Stimulated activated CD4-positive, alpha-beta T cell treated with anti-CD3 and anti-CD28 coated beads, Interleukin-12 subunit alpha, Interleukin-12 subunit beta, amount 100 ng/mL, for 24 hours (primary cell): ENCODE measurements at places on chromosomes 3 and 15.

- no peak for DNase-seq
Measured at GRCh38 chr15:57059026-57059660, 140.7 kb downstream of the TCF12 start.

DNA sequence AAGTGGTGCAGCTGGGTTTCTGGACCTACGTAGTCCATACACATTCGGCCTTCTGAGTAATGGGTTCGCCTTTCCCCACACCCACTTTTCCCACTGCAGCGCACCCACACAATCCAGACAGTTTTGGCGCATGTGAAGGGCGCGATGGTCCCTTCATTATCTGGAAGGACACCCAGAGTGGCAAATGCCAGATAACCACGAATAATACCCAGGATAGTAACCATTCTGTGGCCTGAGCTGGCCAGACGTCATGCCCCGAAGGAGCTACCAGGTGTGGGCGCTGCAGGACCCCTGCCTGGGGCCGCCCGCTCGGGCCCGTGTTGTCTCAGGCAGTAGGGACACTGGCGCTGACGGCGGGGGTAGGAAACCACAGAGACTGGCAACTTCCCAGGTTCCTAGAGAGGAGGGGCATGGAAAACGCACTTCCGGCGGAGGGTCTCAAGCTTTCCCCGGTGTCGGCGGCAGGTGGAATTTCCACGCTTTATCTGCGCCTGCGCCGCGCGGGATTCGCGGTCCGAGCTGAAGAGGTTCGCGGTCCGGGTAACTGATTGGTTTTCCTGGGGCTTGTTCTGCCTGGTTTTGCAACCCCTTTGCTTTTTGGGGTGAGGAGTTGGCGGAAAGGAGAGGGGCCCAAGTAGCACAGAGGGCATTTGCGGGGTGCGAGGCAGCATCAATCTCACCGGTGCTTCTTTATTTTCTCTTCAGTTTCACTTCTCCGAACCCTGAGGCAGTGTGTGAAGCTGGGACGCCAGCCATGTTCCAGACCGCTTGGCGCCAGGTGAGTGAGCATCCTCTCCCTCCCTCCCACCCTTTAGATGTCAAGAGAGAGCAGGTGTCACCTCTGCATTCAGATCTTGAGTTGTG is at the start of gene ZNF620:
TSS of gene ZNF620 (plus strand) at position 441 of the 864 bp plus-strand sequence. CDS start at position 755, 314 bp downstream.
- peak; percentile 47 for DNase-seq

DNA sequence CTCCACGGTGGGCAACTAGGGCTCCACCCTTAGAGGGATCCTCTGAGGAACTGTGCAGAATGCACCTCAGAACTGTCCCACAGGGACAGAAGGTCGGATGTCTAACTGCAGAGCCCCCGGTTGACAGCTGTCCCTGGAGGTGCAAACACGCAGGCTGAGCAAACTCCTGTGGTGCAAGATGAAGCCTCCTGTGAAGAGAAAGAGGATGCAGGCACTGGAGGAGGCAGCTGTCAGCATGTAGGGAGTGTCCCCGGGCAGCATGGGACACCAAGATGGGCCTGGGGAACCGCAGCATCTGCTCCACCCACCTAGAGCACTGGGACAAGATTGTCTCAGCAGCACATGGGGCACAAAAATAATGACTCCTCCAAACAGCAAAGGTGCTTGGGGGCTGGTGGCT is 258.9 kb downstream of the ABHD5 start:
- DNase-seq: no peak

GRCh38 chr15:58311556-58311955 is 120.2 kb upstream of the LIPC start:
- DNase-seq: no peak

GRCh38 chr3:42963269-42963668 is 15.8 kb upstream of the GASK1A start:
- DNase-seq: no peak

DNA sequence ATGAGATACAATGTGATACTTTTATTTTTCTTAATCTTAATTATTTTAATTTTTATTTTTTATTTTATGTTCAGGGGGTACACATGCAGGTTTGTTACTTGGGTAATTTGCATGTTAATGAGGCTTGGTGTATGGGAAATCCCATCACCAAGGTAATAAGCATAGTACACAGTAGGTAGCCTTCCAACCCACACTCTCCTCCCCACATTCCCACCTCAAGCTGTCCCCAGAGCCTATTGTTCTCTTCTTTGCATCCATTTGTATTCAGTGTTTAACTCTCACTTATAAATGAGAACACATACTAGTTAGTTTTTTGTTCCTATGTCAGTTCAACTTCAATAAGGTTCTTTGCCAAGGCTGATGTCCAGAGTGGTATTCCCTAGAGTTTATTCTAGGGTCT is 1375.4 kb downstream of the NSUN3 start:
- DNase-seq: no peak

DNA sequence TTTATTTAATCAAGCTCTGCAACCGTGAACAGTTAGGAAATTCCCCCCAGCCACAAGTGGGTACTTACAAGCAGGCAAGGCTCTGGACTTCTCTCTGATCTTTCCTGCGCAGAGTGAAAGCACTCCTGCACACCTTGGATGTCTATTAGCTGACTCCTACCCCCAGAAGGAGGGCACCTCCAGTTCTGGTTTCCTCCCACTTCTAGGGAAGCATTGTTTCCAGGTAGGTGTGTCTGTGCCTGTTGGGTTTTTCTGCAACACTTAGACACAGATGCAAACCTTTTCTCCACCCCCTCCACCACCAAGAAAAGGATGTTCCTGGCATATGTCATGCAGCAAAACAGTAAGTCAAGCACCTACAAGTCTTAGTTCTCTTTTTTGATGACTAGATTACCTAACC is at the start of gene ZBED2:
TSS of gene ZBED2 (minus strand) at position 115 of the 400 bp plus-strand sequence. CDS start 1,145 bp downstream, outside the sequence.
- DNase-seq: no peak

DNA sequence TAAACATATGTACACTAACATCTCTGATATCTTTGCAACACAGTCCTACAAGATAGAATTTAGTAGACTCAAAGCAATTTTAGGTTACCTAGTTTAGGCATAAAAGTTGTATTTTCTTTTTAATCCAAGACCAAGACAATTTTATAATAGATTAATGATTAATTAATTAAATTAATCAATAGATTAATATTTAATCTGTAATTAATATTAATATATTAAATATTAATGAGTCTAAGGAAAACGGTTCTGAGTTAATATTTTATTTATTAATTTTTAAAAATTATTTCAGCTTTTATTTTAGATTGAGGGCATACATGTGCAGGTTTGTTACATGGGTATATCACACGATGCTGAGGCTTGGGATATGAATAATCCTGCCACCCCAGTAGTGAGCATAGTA is 49.0 kb downstream of the EHHADH start:
- no peak for DNase-seq

GRCh38 chr15:74892313-74892712 is 2.5 kb downstream of the MPI start:
- DNase-seq: no peak

GRCh38 chr3:66297900-66298299 is 77.1 kb downstream of the SLC25A26 start:
- no peak for DNase-seq

- DNase-seq: no peak
Measured at GRCh38 chr15:51267051-51267702, 71.2 kb downstream of the CYP19A1 start.

DNA sequence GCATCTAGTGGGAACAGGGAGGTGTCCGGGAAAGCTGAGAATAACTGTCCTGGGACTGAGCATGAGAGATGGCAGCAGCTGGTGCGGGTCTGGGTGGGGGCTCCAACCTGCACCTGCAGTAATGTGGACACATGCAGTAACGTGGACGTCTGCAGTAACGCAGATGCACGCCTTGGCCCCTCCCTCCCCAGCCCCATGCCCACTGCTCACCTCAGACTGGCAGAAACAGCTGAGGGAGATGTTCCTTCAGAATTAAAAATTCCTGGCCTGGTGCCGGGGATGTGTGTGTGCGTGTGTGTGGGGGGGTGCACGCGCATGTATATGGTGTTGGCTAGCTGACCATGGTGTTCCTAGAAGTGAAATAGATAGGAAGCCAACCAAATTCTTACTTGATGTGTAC is 86.7 kb upstream of the OXTR start:
- DNase-seq: no peak

DNA sequence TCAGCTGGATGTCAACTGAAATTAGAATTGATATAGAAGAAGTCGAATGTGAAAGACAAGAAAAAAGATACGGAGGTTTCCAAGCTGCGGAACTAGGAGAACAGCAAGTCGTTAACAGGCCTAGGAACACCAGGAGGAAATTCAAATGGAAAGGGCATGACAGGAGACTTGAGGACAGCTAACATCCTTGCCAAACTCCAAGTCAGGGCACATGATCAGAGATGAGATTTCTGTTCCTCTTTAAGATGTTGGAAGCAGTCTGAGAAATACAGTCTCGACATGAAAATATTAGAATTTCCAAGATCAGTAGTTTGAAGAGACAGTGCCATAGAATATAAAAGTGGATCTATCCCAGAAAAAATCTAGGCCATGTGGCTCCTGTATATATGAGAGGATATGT is 5.0 kb downstream of the MYO5A start:
- DNase-seq: no peak

- no peak for DNase-seq
Measured at GRCh38 chr3:45259133-45259532, 33.0 kb upstream of the TMEM158 start.

DNA sequence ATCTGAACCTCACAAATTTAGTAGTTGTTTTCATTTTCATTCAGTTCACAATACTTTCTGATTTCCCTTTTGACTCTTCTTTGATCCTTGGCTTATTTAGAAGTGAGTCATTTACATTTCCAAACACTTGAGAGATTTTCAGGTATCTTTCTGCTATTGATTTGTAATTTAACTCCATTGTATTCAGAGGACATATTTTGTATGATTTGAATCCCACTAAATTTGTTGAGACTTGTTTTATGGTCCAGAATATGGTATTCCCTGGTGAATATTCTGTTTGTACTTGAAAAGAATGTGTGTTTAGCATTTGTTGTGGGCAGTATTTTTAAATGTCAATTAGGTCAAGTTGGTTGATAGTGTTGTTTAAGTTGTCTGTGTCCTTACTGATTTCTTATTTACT is 29.6 kb downstream of the FAN1 start:
- DNase-seq: no peak

GRCh38 chr3:61673651-61674050 is 112.3 kb downstream of the PTPRG start:
- no peak for DNase-seq

- DNase-seq: no peak
Measured at GRCh38 chr3:111785034-111785433, 74.0 kb upstream of the PHLDB2 start.

DNA sequence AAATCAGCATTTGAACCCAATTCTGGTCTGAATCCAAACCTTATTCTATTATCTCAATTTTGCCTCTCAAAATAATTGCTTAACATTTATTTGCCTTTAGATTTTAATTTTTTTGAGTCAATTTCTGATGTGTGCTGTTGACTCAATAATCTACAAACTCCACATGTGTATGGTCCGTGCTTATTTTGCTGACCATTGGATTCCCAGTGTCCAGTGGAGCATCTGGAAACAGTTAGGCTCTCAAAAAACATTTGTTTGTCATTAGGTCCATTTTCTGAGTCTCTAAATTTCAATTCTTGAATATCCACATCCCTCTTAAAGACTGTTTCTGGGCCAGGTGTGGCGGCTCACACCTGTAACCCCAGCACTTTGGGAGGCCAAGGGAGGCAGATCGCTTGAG is 19.2 kb upstream of the MYZAP start:
- no peak for DNase-seq

- no peak for DNase-seq
Measured at GRCh38 chr3:179265092-179265491, 14.2 kb upstream of the KCNMB3 start.

- peak; percentile 23 for DNase-seq
Measured at GRCh38 chr15:92091155-92091734, 237.7 kb downstream of the SLCO3A1 start.

- DNase-seq: no peak
Measured at GRCh38 chr3:150407808-150408220, 284 bp upstream of the TSC22D2 start.

DNA sequence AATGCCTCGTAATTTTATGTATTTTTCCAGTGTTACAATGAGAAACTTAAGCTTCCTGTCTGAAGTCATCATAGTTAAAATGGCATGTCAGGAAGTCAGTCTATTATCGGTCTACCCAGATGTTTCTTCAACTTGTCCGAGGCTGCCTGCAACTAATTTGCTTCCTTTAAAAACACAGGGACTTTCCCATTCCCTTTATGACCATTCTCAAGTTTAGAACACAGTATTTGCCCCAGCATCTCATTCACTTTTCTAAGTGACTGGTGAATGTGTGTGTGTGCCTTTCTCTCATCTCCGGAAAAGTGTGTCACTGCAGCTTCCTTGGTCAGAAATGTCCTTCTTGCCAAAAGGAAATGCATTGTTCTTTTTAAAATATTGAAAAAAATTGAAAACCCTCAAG is 466.6 kb downstream of the RAP2B start:
- DNase-seq: no peak

GRCh38 chr15:45640616-45641015 is 5.8 kb downstream of the SQOR start:
- no peak for DNase-seq

GRCh38 chr3:52393131-52393807 is 51.6 kb downstream of the SEMA3G start:
- DNase-seq: no peak

DNA sequence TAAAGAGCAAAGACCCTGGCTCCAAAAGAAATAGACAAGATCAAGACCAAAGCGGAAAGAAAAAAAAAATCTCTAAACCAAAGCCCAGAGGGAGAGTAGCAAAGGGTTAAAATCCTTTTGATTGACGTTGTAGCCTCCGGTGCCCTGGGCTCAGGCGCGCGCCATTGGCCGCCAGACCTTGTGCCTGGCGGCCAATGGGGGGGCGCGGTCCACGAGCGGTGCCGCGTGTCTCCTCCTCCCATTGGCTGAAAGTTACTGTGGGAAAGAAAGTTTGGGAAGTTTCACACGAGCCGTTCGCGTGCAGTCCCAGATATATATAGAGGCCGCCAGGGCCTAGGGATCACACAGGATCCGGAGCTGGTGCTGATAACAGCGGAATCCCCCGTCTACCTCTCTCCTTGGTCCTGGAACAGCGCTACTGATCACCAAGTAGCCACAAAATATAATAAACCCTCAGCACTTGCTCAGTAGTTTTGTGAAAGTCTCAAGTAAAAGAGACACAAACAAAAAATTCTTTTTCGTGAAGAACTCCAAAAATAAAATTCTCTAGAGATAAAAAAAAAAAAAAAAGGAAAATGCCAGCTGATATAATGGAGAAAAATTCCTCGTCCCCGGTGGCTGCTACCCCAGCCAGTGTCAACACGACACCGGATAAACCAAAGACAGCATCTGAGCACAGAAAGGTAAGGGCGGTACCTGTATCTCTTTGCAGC is at the start of gene HES1:
TSS of gene HES1 (plus strand) at position 343 of the 713 bp plus-strand sequence. CDS start at position 576, 233 bp downstream.
- DNase-seq: peak; percentile 17

- no peak for DNase-seq
Measured at GRCh38 chr15:99618941-99619411, 53.2 kb downstream of the MEF2A start.

GRCh38 chr15:39665629-39666250 is 84.9 kb downstream of the THBS1 start:
- no peak for DNase-seq

DNA sequence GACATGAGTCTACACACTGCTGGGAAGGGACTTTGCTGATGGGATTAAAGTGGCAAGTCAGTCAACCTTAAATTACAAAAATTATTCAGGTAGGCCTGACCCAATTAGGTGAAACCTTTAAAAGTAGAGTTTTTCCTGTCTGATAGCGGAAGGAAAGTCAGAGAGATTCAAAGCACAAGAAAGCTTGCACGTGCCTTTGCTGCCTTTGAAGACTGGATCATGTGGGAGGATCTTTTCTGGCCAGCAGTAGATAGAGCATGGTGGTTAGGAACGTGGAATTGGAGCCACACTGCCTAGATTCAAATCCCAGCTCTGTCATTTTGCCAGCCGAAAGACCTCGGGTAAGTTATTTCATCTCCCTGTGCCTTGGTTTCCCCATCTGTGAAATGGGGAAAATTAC is 265.8 kb upstream of the PROK2 start:
- no peak for DNase-seq
